ENCODE measurements at places on chromosomes 5 and 9. TPM values are rescaled to one million over a fixed set of nuclear protein-coding genes. Genes with fewer than 3 reads are reported as not detected.

DNA sequence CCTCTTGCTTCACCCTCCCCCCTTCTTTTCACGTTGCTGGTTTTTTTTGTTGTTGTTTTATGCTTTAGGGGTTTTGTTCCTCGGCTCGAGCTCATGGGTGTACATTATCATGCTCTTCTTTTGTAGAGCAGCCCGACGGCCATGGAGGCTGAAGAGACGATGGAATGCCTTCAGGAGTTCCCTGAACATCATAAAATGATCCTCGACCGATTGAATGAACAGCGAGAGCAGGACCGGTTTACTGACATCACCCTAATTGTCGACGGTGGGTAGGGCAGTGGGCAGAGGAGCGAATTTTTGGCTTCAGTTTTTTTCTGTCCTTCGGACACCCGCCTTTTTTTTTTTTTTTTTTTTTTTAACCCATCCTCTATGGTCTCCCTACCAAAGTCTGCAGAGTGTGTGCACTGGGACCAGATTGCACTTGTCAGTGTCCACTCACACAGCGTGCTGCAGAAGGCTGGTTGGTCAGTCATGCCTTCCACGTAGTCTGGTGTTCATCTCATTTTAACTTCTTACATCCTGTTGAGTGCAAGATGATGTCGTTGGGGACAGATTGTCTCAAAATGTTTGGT, 1.3 kb downstream of the ZNF131 start:
- peaks cover 38% of the 10 kb centered on the region for H3K4me1 ChIP-seq
- peak; percentile 31 for DNase-seq
- H3K27me3 ChIP-seq = no peaks in the 10 kb centered on the region
- peak overlapping the region; percentile 91 for H3K4me3 ChIP-seq
- peaks cover 41% of the 10 kb centered on the region for H3K36me3 ChIP-seq

DNA sequence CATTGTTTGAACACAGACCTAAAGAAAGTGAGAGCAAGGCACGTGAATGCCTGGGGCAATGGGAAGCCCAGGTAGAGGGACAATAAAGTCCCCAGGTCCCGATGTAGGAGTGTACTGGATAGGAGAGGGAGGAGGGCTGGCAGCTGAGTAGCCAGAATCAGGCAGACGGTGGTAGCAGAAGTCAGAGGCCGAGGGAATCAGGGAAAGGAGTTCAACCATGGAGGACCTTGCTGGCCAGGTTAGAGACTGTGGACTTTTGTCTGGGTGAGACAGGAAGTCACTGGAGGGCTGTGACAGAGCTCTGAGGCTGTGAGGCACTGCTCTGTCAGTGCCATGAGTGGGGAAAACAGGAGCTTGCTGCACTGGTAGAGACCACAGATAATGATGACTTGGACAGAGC, 248.2 kb downstream of the EFNA5 start:
- no peak for DNase-seq
- no peak overlapping the region for H3K27ac ChIP-seq
- H3K27me3 ChIP-seq = no peaks in the 10 kb centered on the region
- no peaks in the 10 kb centered on the region for H3K4me1 ChIP-seq

- no peaks in the 10 kb centered on the region for H3K4me1 ChIP-seq
- no peaks in the 10 kb centered on the region for H3K36me3 ChIP-seq
- peak; percentile 16 for DNase-seq
- no peak overlapping the region for H3K27ac ChIP-seq
- no peak overlapping the region for H3K4me3 ChIP-seq
Measured at GRCh38 chr9:138099803-138100598, 222.4 kb downstream of the CACNA1B start.

- no peaks in the 10 kb centered on the region for H3K27me3 ChIP-seq
- H3K27ac ChIP-seq = no peak overlapping the region
- no peaks in the 10 kb centered on the region for H3K36me3 ChIP-seq
- H3K4me3 ChIP-seq = no peak overlapping the region
- DNase-seq = no peak
- H3K4me1 ChIP-seq = peaks cover 4% of the 10 kb centered on the region
Measured at GRCh38 chr5:122770477-122770876, 4.4 kb upstream of the SNX2 start.

DNA sequence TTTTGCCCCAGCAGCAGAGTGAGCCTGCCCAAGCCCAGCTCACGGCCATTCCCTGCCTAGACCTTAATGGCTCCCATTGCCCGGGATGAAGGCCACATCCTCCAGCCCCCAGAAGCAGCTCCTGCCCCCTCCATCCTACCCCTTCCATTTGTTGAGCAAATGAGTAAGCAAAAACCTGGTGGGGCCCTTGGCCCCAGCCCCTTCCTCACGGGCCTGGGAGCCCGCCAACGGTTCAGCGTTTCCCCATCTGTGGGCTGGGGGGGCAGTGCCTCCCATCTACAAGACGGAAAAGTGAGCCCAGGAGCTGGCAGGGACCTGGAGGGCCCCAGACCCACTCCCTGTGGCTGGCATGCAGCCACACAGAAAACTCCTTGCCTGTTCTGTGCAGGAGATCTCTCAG, 4.4 kb downstream of the CCDC187 start:
- H3K27ac ChIP-seq = no peak overlapping the region
- no peaks in the 10 kb centered on the region for H3K27me3 ChIP-seq
- no peaks in the 10 kb centered on the region for H3K36me3 ChIP-seq
- H3K4me1 ChIP-seq = no peaks in the 10 kb centered on the region
- no peak for DNase-seq

DNA sequence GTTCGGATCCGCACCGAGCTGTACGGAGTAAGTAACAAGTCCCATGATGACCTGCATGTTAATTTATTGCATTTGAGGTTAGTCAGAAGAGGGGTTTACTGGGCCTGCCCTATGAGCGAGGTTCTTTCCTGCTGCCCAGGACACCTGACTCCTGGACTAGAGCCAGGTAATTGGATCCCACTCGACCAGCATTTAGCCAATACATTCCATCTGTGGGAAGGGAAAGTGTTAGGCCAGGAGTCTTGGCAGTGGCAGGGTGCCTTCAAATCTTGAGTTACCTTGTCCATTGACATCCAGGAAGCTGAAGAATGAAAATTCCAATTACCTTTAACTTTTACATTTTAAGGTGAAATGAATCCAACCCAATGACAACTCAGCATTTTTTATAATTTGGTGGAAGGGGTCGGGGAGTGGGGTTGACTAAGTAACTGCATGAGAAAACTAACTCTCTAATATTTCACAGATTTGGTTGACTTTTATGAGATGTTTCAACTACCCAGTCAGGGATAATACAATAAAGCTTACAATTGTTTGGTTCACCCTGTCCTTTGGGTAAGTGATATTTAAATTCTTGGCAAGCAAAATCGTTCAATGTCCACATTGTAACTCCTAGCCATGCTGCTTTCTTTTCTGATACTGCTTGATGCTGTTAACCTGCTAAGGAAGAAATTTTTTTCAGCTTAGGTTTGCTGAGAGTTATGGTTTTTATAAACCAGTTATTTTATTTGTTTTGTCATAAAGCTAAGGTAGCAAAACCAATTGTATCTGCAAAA, 111.6 kb upstream of the IQGAP2 start:
- H3K27ac ChIP-seq = no peak overlapping the region
- no peak for DNase-seq
- H3K4me1 ChIP-seq = no peaks in the 10 kb centered on the region
- no peaks in the 10 kb centered on the region for H3K27me3 ChIP-seq

DNA sequence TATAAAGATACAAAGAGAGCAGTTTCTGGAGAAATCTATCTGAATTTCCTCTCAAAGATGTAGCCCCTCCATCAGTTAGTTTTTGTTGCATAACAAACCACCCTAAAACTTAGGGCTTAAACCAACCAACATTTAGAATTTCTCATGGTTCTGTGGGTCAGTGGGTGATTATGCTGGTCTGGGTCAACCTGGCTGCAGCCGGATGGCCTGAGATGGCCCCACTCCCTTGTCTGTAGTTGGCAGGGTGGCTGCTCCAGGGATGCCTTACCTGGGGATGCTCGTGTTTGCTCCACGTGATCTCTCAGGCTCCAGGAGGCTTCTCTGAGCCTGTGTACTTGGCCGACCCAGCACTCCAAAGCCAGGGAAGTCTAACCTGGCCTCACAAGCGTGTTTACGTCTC, 139.3 kb downstream of the MVB12B start:
- DNase-seq = no peak
- H3K27me3 ChIP-seq = no peaks in the 10 kb centered on the region
- H3K27ac ChIP-seq = no peak overlapping the region
- H3K4me3 ChIP-seq = no peak overlapping the region
- peaks cover 36% of the 10 kb centered on the region for H3K4me1 ChIP-seq
- H3K36me3 ChIP-seq = no peaks in the 10 kb centered on the region

DNA sequence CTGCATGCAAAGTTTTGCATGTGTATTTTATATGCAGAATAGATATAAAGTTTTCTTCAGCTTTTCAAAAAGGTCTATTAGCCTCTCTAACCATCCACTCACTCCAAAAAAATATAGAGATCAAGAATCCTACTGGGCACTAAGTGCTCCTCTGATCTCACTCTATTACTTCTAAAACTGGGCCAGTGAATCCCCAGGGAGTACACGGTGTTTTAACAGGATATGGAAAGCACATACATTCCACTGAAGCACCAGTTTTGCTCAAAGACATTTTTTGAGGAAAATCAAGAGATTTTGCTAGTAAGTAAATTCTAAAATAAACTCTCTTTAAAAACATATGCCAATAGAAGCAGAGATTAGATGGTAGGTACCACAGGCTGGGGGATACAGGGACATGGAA, 95.2 kb downstream of the DEPDC1B start:
- H3K4me3 ChIP-seq = no peak overlapping the region
- no peaks in the 10 kb centered on the region for H3K4me1 ChIP-seq
- no peaks in the 10 kb centered on the region for H3K27me3 ChIP-seq
- no peak overlapping the region for H3K27ac ChIP-seq

DNA sequence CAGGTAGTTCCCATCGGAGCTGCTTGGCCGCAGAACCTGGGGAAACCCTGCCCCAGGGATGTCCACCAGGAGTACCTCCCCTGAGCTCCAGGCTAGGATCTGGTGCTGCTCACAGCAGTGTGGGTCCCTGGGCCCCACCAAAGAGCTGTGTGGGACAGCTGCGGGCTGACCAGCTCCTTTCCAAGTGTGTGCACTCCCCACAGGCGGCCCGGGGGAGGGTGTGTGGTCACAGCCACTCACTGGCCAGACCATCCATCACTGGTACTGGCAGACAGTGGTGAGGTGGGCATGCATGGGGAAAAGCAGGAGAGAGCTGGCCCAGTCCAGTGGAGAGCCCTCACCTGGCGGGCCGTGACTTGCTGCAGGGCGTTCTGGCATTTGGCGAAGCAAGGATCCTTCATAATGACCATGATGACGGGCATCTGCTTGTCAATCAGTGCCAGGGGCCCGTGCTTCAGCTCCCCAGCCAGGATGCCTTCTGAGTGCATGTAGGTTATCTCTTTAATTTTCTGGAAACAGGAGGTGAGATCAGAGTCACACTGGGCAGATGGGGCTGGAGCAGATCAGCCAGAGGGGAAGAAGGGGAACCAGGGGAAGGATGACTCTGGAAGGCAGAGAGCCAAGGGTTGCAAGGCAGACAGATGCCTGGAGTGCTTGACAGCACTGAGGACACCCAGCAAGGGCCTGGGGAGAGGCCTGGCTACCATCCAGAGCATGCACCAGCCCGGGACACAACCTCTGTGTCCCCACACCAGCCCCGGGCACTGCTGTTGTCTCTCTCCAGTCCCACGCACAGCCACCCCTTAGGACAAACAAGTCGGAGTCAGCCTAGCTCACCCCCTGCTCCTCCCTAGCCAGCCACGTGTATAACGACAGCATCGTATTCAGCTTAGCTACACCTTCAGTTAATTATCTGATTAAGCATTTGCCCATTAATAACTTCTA, 12.8 kb upstream of the MAPK9 start:
- H3K27ac ChIP-seq = no peak overlapping the region
- H3K4me1 ChIP-seq = no peaks in the 10 kb centered on the region
- no peaks in the 10 kb centered on the region for H3K27me3 ChIP-seq
- DNase-seq = no peak
- no peaks in the 10 kb centered on the region for H3K36me3 ChIP-seq

GRCh38 chr5:107964722-107965121, 294.0 kb upstream of the EFNA5 start:
- no peaks in the 10 kb centered on the region for H3K4me1 ChIP-seq
- H3K27ac ChIP-seq = no peak overlapping the region
- no peaks in the 10 kb centered on the region for H3K36me3 ChIP-seq
- H3K4me3 ChIP-seq = no peak overlapping the region
- H3K27me3 ChIP-seq = no peaks in the 10 kb centered on the region
- no peak for DNase-seq

- no peaks in the 10 kb centered on the region for H3K4me1 ChIP-seq
- H3K4me3 ChIP-seq = no peak overlapping the region
- H3K27me3 ChIP-seq = no peaks in the 10 kb centered on the region
- no peak overlapping the region for H3K27ac ChIP-seq
- H3K36me3 ChIP-seq = no peaks in the 10 kb centered on the region
Measured at GRCh38 chr9:14231196-14231990, 82.5 kb downstream of the NFIB start.

- H3K4me3 ChIP-seq = no peak overlapping the region
- no peak overlapping the region for H3K27ac ChIP-seq
- DNase-seq = peak; percentile 69
- no peaks in the 10 kb centered on the region for H3K36me3 ChIP-seq
Measured at GRCh38 chr9:137049544-137050449, 3.8 kb upstream of the NPDC1 start.

DNA sequence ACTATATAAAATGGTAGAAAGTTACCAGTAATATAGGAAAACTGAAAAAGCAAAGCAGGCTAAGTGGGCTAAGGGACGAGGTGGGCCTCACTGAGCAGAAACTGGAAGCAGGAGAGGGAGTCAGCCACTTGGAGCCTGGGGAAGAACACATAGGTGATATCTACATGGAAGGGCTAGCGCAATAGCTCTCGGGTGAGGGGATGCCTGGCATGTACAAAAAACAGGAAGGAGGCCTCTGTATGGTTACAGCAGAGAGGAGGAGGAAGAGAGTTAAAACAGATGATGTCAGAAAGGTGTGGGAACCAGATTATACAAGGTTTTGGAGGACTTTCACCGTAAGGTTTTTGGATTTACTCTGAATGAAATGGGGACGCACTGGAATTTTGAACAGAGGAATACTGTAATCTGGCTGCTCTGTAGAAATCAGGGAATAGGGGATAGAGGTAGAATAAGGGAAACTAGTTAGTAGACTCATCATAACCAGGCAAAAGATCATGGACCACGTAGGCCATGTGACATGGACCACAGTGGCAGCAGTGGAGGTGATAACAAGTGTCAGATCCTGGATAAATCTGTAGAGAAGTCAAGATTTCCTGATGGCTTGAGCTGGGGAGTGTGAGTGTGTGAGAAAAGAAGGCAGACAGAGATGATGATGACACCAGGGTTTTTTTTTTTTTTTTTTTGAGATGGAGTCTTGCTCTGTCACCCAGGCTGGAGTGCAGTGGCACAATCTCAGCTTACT, 52.5 kb downstream of the FNBP1 start:
- DNase-seq = no peak
- peak overlapping the region; percentile 86 for H3K27ac ChIP-seq
- H3K27me3 ChIP-seq = no peaks in the 10 kb centered on the region
- peaks cover 70% of the 10 kb centered on the region for H3K4me1 ChIP-seq

The TAS2R1 gene
- total RNA-seq = not detected

The GGTA1 gene
- total RNA-seq = not detected

The IFNA2 gene
- total RNA-seq = not detected

The NIM1K gene
- total RNA-seq = 0.44 TPM

The PCDHGB4 gene
- not detected for total RNA-seq

The PPWD1 gene
- 88.0 TPM for total RNA-seq
